ENCODE measurements at places on chromosomes 6 and 20.

- DNase-seq: no peak
Observed at GRCh38 chr6:145838305-145838704, 23.7 kb upstream of the FBXO30 start.

GRCh38 chr6:92979281-92979680 is 440.1 kb downstream of the EPHA7 start:
- no peak for DNase-seq

DNA sequence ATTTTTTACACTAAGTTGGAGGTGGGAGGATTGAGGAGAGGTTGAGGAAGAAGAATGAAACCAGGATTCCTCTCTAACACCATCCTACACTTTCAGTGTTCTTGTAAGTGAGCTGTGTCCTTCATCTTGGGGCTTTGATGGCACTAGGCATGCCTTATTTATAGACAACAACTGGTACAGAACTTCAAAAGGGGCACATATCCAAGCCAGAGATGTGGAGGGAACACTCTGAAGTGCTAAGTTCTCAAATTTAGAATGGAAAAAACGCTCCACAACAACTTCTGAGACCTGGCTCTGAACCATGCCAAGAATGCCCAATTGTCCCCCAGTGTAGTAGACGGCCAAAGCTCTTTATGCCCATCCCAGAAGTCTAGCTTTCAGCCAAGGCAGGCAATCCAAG is 16.2 kb upstream of the PKHD1 start:
- DNase-seq: no peak

- no peak for DNase-seq
Observed at GRCh38 chr6:95478941-95479340, 98.4 kb upstream of the MANEA start.

GRCh38 chr6:1027109-1027794 is 284.6 kb upstream of the FOXQ1 start:
- no peak for DNase-seq

DNA sequence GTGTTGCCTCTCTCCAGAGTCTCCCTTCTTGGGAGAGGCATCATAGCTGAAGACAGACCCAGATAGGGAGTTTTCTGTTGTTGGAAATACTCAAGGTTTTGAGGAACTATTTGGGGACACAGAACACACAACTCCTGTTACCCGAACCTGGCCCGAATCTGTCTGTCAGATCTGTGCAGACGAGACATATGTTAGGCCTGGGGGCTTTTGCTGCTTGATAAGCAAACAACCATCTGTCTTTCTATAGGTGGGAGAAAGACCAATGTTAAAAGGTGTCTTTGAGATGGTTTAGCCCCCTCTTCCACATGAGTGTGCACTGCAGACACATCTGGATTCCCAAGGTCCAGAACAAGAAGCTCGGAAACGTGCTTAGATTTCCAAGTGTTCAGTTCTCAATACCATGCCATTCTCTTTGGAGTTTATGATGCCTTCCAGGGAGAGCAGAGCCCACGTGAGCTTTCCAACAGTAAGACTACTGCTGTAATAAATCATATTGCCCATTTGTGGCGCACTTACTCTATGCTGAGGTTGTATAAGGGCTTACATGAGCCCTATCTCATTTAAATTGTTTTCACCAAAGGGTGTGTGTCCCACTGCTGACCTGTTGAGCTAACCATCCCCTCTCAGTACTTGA is 3.8 kb upstream of the STX16 start:
- DNase-seq: no peak

DNA sequence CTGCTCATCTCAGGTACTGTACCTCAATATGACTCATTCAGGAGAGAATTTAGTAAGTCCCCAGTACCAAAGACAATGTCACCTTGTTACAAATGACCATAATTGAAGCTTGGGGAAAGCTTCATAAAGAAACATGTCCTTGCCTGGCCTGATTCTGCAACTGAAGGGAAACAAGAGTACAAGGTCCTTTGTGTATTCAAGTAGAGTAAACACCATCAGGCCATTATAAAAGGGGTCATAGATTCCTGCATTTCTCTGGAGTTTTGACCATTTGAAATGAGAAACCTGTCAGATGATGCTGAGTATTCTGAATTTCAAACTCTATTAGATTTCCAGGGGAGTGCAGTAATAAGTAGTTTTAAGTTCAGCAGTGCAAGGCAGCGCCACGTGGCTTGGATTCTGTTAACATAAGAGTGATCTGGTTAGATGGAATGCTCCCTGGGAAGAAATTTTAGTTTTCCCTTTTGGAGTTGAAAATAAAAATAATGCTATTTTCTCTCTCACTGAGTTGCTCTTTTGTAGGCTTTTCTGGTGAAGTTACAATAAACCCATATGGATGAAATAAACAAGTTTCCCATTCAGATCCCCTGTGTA is 1054.3 kb downstream of the EPHA7 start:
- DNase-seq: no peak

- no peak for DNase-seq
Observed at GRCh38 chr6:73107016-73107415, 118.3 kb downstream of the KHDC1L start.

DNA sequence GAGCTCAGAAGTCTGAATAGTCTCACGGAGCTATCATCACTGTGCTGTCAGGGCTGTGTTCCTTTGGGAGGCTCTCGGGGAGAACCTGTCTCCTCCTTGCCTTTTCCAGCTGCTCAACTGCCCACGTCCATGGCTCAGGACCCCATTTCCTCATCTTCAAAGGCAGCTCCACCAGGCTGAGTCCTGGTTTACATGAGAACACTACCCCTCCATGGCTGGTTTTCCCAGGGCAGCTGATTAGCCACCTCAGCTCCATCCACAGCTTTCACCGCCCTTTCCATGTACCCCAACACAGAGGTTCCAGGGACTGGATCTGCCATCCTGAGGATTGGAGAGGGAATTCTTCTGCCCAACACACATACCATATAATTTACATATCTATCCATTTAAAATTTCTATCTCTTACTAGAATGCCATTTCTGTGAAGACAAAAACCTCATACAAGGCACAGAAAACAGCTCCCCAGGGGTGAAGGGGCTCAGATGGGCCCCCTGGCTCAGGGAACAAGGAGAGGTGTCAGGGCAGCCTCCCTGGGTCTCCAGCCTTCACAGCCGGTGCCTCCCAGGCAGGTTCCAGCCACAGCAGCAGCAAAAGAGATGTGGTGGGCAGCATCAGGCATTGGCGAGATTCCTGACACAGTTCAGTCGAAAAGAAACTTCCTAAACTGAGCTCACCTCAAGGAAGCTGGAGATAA is 2.2 kb upstream of the RAET1E start:
- DNase-seq: no peak

DNA sequence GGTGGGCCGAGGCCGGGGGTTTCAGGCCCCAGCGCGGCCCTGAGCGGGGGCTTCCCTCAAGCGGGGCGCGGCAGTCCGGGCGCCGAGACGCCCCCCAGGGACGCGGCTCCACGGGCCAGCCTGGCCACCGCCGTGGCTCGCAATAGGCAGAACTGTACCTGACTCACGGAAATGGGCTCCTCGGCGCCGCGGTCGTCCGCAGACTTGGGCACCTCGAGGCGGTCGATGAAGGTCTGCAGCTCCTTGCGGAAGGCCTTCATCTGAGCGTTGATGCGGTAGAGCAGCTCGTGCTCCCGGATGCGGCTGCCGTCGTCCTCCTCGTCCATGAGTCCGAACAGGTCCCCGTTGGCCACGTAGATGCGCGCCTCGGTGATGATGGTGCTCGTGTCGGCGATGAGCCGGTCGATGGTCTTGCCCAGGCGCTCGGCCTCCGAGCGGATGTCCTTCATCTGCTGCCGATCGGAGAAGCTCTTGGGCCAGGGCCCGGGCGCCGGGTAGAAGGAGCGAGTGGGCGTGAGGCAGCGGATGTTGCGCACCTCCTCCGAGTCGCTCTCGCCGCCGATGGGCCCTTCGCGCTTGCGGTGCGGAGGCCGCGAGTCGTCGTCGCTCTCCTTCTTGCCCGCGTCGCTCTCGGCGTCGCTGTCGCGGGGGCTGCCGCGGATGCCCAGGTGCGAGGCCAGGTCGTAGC is 16.1 kb upstream of the KIAA0408 start:
- DNase-seq: no peak

GRCh38 chr6:30883685-30884520 is at the start of gene DDR1:
DDR1 (plus strand) TSS chr6:30884519; CDS start chr6:30888730, 4,211 bp downstream.
- DNase-seq: peak; percentile 39

DNA sequence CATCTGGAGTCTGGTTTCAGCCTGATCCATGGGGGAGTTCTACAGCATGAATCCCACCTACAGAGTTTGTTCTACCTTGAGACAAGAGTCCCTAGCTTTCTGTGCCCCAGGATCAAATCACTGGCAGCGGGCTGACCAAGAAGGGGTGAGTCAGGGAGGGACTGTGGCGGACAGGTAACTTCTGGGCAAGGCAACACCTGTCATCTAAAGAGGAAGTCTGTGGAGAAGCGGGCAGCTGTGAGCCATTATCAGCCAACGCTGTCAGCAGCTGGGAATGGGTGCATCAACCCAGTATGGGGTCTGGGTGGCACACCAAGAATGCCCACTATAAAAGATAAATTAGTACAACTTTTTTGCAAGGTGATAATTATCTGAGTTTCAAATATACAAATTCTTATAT is 45.9 kb downstream of the UBE3D start:
- no peak for DNase-seq

- peak; percentile 47 for DNase-seq
Observed at GRCh38 chr6:24743265-24743943, 24.4 kb upstream of the C6orf62 start.

GRCh38 chr6:148179786-148180185 is 162.9 kb upstream of the SASH1 start:
- DNase-seq: no peak

DNA sequence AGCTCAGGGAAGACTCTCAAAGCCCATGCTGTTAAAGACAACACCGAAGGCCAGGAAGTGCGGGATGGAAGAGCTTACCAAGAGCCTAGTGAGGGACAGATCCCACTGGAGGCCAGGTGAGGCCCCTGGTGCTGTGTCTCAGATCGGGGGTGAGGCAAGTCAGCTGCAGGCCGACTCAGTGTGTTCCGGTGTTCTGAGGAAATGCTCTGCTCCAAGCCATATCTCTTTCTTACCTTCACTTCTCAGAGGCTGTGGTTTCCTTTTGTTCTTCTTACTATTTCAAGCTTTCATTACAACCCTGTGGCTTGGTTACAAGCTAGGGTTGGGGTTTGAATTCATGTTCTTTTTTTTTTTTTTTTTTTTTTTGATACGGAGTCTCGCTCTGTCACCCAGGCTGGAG is 114.3 kb upstream of the ZFP64 start:
- no peak for DNase-seq

DNA sequence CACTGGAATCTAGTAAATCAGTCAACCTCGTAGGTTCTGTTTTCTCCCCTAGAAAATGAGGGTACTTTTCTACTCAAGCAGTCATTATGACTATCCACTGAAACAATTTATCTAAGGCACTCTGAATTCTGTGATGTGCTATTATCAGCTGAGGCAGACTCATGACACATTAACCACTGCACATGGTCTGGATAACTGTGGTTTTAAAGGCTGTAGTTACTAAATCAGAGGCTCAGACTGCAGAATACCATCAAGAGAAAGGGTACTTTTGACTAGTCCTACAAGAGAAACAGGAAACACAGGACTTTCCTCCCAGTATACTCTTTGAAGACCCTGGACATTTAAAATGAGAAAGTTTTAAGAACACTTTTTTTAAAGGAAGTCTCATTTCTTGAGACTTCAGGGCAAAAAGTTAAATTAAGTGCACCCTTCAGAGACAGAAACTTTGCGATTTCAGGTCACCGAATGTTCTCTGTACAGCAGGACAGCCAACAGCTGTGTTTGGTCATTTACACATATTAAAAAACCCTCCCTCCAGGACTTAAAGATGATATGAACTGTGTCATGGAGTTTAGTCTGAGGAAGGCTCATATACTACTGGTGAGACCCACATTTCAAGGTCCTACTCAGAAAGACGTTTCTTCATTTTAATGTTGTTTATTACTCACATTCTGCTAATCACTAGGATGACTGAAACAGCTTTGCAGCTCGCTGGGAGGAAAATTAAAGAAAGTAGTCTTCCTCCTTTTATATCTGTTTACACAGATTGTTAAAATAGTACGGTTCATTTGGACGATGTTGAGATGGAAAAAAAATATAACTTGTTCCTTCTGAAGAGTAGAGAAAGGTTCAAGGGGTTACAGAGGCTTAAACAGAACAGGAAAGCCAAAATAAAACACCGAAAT is 19.9 kb downstream of the ATXN1 start:
- DNase-seq: no peak

GRCh38 chr6:40723967-40724366 is 136.8 kb upstream of the LRFN2 start:
- DNase-seq: no peak

- DNase-seq: no peak
Observed at GRCh38 chr6:106939848-106940247, 34.7 kb downstream of the CD24 start.

DNA sequence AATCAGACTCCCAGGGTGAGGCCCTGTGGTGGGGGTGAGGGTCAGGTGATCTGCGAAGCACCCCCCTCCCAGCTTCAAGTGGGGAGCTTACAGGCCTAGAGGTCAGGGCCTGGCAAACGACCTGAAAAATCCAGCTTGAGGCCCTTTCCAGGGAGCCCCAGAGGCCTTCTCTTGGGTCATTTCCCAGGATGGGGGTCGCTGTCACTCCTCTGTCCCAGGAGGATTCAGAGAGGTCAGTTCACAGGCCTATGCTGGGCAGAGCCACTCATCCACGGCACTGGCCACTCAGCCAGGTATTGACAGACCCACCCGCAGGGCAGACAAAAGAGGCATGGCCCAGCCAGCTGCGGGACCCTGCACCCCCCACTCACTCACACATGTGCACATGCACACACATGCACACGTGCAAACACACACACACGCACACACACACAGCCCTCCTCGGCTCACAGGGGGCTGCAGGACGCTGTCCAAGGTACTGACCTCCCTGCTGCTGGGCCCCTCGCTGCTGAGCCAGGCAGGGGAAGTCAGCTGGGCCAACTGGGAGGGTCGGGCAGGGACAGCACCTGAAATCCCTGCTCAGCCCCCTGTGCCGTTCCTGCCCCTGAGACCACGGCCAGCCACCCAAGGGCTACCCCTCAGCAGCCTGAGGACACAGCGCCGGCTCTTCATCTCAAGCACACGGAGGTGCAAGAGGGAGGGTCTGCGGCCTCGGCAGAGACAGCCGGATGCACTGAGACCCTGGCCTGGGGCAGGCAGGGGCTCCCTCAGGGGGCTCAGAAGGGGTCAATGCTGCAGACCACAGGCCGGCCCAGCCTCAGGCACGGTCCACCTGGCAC is 113.8 kb downstream of the TAF4 start:
- no peak for DNase-seq

- no peak for DNase-seq
Observed at GRCh38 chr6:15184441-15184861, 61.4 kb upstream of the JARID2 start.

- DNase-seq: no peak
Observed at GRCh38 chr20:25573288-25574251, 11.8 kb downstream of the NINL start.

DNA sequence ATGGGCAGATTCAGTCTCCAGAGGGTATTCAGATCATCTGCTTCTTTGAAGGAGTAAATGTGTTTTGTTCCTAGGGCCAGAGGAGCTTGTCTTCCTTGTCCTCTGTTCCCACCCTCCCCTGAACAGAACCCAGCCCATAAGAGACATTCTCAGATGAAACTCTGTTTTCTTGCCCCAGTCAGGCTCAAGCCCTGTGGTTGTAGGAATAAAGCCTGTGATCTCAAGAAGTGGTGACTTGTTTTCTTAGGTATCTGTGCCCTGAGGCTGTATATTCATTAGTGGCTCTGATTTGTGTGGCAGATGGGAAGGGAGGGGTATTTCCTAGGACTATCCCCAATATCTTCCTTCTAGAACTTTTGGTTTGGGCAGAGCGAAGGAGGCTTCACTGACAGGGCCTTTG is 27.9 kb downstream of the GSS start:
- DNase-seq: no peak

- no peak for DNase-seq
Observed at GRCh38 chr6:169564453-169565240, 137.2 kb downstream of the WDR27 start.

Data from CD4-positive, alpha-beta T cell treated with Interleukin-15 for 1 hour (primary cell).